ENCODE measurements at places on chromosomes 7 and 10.
A peak's percentile ranks its signal among the peaks of the same experiment; 100 is the strongest.

GRCh38 chr10:95221124-95221523 lies 27.1 kb downstream of the ACSM6 start:
- peak; percentile 91 for DNase-seq

DNA sequence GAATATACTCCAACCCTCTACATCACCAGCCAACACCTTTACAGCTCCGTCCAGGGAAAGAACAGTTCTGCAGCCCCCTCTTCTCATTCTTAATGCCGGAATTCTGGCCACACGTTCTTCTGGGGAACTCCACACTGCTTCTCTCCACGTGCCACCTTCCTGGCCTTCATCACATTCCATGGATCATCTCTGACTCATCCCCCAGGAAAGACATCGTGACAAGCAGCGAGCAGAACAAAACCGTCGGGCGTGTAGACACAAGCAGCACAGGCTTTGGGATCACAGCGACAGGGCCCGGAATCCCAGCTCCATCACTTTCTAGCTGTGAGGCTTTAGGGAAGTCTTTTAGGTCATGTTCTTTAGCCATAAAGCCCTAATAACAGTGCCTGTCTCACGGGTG lies 590.3 kb upstream of the FOXK1 start:
- no peak for DNase-seq

GRCh38 chr7:130390486-130390885 lies 10.2 kb downstream of the CPA1 start:
- no peak for DNase-seq

- DNase-seq, result no peak
These were observed 239.8 kb downstream of the FZD1 start for GRCh38 chr7:91503934-91504555.

DNA sequence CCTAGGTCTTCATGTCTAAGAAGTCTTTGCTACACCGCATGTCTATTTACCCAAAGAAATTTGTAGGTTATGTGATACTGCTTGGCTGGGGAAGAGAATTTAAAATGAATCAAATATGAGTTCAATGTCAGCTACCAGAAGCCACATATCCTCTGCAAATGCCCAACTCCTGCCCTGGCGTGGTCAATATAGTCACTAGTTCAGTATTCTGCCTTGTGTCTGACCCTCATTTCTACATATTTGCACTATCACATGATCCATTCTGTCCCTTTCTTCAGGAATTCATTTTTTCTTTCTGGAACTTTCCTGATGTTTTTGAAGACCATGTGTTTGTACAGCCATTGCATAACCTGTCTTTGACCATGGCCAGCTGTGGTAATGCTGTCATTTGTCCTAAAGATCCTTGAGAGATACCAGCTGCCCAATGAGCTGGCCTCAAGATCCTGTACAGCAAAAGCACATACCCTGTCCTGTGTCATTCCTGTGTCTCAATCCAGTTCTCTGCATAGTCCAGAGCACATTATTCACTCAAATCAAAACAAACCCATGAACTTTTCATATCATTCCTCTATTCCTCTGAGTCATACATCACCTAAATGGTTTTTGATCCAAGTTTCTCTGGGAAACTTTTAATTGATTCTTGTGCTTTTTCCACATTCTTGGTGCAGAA lies 524.5 kb downstream of the PARD3 start:
- no peak for DNase-seq

GRCh38 chr7:8536431-8536830 lies 103.0 kb downstream of the NXPH1 start:
- peak; percentile 1 for DNase-seq

DNA sequence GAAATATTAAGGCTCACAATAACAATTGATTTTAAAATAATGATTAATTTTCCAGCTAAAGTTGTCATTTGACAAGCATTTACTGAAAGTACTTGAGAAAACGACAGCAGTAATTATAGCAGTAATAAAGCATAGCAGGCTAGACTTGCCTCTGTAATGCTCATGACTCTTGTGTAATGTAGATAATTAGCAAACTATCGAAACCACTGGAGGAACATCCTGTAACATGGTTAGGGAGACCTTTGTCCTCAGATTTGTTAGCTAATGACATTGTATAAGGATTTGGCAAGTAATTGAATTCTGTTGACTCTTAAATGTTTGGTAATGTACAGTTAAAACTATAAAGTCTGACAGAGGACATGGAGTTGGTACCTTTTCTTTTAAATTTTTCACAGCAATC lies 24.8 kb downstream of the ARL4A start:
- DNase-seq, result no peak

DNA sequence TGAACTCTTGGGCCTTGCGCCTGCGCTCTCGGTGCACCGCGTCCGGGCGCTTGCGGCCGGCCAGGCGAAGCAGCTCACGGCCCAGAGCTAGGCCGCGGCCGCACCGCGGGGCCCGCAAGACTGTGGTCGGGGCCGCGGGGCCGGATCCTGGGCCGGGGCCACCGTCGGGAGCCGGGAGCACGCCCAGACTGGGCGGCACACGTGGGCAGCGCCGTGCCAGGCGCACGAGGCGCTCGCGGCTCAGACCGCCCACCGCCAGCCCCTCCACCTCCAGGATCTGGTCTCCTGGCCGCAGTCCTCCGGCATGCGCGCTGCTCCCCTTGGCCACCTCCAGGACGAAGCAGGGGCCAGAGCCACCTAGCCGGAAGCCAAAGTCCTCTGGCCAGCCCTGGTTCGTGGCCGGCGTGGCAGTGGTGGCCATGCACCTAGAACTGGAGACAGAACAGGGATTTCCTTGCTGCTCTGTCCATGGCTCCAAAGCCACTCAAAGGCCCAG lies at the start of gene GRID2IP:
TSS of gene GRID2IP (minus strand) at position 446 of the 496 bp plus-strand sequence. CDS start at position 421, 25 bp downstream.
- no peak for DNase-seq
